ENCODE measurements at places on chromosomes 4 and X. TPM values are rescaled to one million over a fixed set of nuclear protein-coding genes. Genes with fewer than 3 reads are reported as not detected.

DNA sequence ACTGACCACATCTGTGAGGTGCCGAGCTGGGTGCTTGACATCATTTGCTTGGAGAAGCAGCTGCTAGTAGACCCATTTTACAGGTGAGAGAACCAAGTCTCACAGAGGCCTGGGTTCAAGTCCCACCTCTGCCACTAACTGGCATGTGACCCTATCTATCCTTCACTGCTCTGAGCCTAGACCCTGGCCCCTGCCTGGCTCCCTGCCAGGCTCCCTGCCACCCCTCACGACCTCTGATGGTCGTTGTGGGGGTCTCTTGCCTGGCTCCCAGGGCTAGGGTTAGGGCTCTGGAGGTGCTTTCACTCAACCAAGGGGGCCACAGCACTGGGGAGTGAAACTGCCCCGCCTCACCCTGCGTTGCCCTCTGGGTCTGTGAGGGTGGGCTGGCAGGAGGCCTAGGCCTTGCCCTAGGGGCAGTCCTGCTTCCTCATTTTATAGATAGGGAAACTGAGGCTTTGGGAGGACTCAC lies 7.2 kb upstream of the ADD1 start:
- H3K36me3 ChIP-seq, result peaks cover 30% of the 10 kb centered on the region
- peaks cover 61% of the 10 kb centered on the region for H3K4me1 ChIP-seq
- H3K27ac ChIP-seq, result peak overlapping the region; percentile 95
- H3K27me3 ChIP-seq, result no peaks in the 10 kb centered on the region

DNA sequence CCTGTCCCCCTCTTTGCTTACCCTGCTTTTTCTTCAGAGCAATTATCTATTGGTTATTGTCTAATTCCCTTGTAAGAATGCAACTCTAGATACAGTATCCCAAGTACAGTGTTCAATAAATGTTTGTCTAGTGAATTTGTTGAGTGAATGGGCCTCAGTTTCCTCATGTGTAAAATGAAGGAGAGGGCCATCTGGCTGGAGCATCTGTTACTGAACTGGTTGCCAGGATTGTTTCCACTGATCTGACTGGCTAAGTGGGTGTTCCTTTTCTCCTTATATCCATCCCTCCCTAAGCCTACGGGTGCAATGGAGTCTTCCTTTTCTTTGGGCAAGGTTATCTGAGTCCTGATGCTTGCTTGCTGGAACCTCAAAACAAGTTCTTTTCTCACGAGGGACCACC lies 185.2 kb upstream of the RPS6KA3 start:
- H3K27ac ChIP-seq, result peak overlapping the region; percentile 93
- peaks cover 4% of the 10 kb centered on the region for H3K27me3 ChIP-seq
- no peak for DNase-seq

DNA sequence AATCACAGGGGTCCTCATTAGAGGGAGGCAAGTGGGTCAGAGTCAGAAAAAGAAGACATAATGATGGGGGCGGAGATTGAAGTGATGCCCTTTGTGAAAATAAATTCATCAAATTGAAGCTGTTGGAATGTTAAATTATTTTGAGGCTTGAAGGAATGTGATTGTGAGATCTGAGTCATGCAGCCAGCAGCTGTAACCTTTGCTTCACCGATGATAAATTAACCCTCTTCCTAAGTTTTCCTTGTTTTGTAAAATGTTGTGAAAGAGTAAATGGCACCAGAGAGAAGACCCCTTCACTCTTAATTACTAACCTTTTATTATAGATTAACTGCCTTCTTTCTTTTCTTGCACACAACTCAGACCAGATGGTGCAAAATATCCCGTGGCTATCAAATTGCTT lies 47.7 kb upstream of the FAM9A start:
- H3K27ac ChIP-seq, result no peak overlapping the region
- H3K27me3 ChIP-seq, result peaks cover 14% of the 10 kb centered on the region
- no peaks in the 10 kb centered on the region for H3K36me3 ChIP-seq
- no peak overlapping the region for H3K4me3 ChIP-seq
- no peak for DNase-seq

DNA sequence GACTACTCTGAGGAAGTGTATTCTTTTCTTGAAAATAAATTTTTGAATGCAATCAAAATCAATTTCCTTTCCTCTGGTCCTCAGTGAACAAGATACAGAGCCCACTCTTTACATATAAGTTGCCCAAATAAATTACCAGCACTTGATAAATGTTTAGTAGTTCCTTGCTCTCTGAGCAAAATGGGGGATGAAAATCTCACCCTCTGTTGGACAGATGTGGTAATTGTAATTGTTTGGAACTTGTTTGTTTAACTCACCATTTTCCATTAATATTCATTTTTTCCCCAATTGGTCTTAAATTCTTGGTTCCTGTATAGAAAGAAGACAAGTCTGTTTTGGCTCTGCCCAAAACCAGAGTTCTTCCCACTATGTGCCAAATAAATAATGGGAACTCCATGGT lies 146.3 kb downstream of the LDB2 start:
- no peak overlapping the region for H3K27ac ChIP-seq
- H3K4me1 ChIP-seq, result no peaks in the 10 kb centered on the region
- H3K4me3 ChIP-seq, result no peak overlapping the region
- H3K36me3 ChIP-seq, result no peaks in the 10 kb centered on the region
- DNase-seq, result no peak

- H3K4me1 ChIP-seq, result no peaks in the 10 kb centered on the region
- H3K4me3 ChIP-seq, result no peak overlapping the region
- no peak overlapping the region for H3K27ac ChIP-seq
- H3K36me3 ChIP-seq, result no peaks in the 10 kb centered on the region
Observed at GRCh38 chr4:8348071-8348470, 78.5 kb downstream of the HTRA3 start.

DNA sequence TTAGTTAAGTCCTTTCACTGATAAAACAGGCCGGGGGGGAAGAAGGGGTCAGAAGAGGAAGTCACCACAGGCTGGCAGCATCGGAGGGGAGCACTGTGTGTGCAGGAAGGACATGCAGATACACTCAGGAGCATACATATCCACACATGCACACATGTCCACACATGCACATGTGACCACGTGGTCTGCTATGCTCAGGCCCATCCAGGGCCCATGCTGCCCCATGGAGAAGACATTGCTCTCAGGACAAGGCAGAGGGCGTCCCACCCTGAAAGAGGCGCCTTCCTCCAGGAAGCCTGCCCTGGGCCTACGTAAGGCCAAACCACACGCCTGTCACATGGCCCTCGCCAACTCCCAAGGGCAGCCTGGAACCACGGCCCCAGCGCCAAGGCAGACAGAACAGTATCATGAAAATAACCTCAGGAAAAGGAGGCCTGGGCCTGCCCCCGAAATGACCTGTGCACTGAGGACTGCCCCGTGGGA lies 15.8 kb downstream of the WDR1 start:
- H3K36me3 ChIP-seq, result peaks cover 76% of the 10 kb centered on the region
- peaks cover 99% of the 10 kb centered on the region for H3K4me1 ChIP-seq
- no peaks in the 10 kb centered on the region for H3K27me3 ChIP-seq
- peak overlapping the region; percentile 95 for H3K27ac ChIP-seq
- peak overlapping the region; percentile 24 for H3K4me3 ChIP-seq

DNA sequence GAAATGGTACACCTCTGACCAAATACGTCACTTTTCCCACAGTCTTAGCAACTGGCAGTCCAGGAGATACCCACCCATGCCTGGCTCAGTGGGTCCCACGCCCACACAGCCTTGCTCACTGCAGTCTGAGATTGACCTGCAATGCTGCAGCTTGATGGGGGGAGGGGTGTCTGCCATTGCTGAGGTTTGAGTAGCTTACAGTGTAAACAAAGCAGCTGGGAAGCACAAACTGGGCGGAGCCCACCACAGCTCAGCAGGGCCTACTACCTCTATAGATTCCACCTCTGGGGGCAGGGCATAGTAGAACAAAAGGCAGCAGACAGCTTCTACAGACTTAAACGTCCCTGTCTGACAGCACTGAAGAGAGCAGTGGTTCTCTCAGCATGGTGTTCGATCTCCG lies 52.7 kb downstream of the AMER1 start:
- H3K4me1 ChIP-seq, result no peaks in the 10 kb centered on the region
- H3K4me3 ChIP-seq, result no peak overlapping the region
- H3K27ac ChIP-seq, result no peak overlapping the region
- DNase-seq, result no peak
- H3K36me3 ChIP-seq, result no peaks in the 10 kb centered on the region
- no peaks in the 10 kb centered on the region for H3K27me3 ChIP-seq

DNA sequence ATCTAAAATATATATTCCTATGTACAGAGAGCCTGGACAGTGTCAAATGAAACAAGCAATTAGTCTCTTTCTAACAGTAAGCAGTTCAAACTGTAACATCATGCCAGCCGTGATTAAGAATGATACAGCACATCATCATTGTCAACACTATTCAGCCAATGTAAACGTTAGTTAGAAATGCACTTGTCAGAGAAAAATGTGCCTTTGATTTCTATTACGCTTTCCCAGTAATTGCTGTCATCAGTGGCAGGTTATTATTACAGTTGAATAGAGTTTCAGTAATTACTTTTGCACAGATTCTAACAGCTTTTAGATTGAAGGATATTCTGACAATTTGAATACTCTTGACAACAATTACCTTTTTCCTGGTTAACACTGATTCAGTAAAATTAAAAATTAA lies 1007.1 kb downstream of the SH3BGRL start:
- H3K36me3 ChIP-seq, result no peaks in the 10 kb centered on the region
- no peak overlapping the region for H3K4me3 ChIP-seq
- no peaks in the 10 kb centered on the region for H3K4me1 ChIP-seq
- DNase-seq, result no peak
- H3K27me3 ChIP-seq, result no peaks in the 10 kb centered on the region

The TEX13B gene
- not detected for total RNA-seq

The C1QTNF7 gene
- not detected for total RNA-seq

The QRFPR gene
- total RNA-seq, result not detected

The HS6ST2 gene
- 0.14 TPM for total RNA-seq
